ENCODE measurements at places on chromosomes 11 and 22.

- DNase-seq: no peak
These were observed 222.7 kb upstream of the SESN3 start for GRCh38 chr11:95453616-95454171.

GRCh38 chr11:44808053-44808753, 81.4 kb downstream of the TSPAN18 start:
- DNase-seq: no peak

DNA sequence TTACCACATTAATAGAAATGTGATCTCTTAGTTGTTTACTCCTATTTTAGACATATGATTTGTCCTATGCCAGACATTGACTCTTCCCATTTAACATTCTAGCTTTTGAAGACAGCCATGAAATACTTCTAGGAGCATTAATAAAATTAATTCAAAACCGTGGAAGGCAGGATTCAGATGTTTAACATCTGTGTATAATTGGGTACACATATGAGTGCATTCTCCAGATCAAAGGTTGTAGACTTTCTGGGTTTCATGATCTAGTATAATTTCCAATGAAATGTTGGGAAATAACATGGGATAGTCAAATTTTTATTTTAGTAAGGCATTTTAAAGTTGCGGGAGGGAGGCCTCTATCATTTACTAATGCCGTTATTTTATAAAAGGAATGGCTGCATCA, 35.2 kb upstream of the CCDC89 start:
- DNase-seq: no peak

- no peak for DNase-seq
These were observed 183.1 kb downstream of the ARHGAP42 start for GRCh38 chr11:100870138-100870537.

DNA sequence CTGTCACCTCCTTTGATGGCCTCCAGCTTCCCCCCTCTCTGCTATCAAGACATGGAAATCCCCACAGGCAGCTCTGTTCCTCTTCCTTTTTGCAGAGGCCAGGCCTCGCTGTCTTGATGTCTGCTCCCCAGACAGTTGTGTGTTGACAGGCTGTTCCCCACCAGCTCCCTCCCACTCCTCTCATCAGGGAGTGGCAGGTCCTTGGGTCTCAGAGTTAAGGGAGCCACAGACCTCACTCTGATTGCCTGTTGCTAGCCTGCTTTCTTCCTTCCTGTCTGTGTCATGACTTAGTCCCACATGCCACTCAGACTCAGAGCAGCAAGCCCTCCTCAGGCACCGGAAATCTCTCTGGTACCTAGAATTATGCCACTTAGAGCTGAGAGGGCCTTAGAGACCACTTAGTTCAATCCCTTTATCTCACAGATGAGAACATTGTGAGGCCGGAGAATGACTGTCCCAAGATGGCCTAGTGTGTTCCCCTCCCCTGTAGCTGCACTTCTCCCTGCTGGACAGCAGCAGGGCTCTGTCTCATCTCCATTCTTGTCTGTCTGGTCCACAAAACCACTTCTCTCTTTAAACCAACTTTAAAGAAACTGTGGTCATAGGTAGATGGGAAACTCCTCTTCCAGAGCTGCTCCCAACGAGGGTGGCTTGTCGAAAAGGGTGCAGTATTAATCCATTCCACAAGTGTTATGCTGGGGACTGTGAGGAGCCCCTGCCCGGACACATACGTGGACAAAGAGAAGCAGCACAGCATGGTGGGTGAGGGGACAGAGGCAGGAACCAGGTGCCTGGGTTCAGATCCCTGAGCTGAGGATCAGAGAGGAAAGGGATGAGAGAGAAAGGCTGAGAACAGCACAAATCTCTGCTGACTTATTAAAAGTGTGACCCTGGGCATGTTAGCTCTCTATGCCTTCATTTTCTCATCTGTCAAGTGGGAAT, 4.2 kb downstream of the AMPD3 start:
- no peak for DNase-seq

DNA sequence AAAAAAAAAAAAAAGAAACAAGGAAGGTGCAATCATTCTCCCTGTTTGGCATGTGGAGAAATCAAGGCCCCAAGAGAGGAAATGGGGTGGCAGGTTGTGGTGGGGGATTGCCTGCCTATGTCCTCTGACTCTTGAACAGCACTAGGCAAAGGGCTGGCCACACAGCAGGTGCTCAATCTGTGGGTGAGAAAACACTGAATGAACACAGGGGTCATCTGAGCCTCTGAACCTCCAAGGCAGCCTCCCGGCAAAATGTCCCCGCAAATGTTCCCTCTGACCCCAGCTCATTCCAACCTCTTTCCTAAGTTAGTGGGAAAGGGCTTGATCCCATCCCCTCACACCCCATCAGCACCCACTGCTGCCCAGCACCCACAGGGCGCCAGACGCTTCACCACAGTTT, 4.6 kb downstream of the PLA2G6 start:
- DNase-seq: no peak

GRCh38 chr11:123069908-123070821, 8.2 kb upstream of the HSPA8 start:
- no peak for DNase-seq

- no peak for DNase-seq
These were observed 21.6 kb downstream of the AAMDC start for GRCh38 chr11:77842441-77843121.

GRCh38 chr11:102177974-102178631, 67.9 kb downstream of the YAP1 start:
- DNase-seq: peak; percentile 71

Measured in AG09319 (cell line).